ENCODE measurements at places on chromosomes 4 and X.

GRCh38 chrX:139200793-139201192, 329.7 kb upstream of the F9 start:
- DNase-seq = no peak

DNA sequence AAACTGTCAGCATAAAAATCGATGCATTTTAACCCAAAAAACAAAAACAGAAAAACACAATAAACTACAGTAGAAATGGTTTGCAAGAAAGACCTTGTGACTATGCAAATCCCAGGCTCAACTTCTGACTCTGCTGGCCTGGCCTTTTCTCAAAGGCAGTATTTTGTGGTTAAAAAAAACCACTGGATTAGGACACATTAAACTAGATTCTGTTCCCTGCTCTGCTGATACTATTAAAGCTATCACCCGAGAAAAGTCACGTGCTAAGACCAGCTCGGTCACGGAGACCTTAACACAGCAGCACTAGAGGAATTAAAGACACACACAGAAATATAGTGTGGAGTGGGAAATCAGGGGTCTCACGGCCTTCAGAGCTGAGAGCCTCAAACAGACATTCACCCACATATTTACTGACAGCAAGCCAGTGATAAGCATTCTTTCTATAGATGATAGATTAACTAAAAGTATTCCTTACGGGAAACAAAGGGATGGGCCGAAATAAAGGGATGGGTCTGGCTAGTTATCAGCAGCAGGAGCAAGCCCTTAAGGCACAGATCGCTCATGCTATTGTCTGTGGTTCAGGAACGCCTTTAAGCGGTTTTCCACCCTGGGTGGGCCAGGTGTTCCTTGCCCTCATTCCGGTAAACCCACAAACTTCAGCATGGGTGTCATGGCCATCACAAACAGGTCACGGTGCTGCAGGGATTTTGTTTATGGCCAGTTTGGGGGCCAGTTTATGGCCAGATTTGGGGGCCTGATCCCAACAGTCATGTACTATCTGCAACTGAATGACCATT, 16.1 kb downstream of the CBR4 start:
- no peak for DNase-seq

DNA sequence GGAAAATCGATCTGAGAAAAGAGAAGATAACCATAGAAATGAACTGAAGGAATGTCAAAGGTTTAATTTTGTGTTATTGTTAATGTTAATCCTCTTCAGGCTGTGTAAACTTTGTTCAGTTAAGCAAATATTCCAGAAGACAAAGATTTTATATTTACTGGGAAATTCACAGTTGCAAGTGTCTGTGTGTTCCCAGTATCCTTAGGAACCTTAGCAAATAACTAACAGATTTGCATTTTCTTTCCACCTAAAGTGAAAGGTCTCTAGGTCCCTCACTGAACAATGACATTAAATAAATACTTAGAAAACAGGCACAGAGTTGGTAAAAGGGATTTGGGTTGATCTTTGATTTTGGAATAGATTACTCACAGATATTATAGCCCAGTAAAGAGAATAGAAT, 324.7 kb downstream of the C4orf33 start:
- no peak for DNase-seq

DNA sequence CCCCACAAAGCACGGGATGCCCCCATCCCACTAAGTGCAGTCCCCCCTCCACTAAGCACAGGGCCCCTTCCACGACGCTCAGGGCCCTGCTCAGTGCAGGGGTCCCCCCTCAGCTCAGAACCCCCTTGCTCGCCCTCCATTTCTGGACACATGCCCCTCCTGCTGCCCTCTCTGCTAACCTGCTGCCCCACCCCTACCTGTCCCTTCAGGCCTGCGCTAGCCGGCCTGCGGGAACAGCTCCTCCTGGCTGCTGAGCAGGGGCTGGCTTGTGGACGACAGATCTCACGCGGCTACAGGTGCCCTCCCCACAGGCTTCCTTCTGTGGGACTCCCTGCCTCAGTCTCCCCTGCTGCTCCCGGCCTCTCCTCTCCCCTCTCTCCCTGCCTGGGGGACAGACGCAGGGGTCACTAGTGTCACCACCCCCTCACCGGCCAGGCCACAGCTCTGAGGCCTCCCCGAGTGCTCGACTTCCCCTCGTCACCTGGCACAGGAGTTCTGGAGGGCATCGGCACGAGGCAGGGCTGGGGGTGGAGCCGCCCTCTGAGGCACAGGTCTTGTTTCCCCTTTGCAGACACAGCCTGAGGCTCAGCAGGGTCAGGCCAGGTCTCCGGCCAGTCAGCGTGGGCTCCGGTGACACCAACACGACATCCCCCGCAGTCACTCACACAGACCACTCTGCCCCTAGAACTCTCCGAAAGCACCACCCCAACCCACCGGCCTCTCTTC, 21.6 kb downstream of the GAK start:
- DNase-seq = no peak

DNA sequence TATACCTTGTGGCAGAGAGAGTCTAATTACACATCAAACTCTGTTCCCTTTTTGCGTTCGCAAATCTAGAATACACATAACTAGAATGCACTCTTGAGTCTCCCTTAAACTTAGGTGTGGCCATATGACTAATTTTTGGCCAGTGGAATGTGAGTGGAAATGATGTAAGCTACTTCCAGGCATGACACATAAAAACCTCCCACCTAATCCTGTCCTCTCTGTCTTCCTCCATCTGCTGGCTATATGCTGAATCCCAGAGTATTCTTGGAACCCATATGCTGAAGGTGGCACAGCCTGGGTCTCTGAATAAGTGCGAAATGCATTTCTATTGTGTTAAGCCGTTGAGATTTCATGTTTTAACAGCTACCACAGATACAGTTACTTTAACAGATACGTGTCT, 269.9 kb upstream of the NRK start:
- no peak for DNase-seq

DNA sequence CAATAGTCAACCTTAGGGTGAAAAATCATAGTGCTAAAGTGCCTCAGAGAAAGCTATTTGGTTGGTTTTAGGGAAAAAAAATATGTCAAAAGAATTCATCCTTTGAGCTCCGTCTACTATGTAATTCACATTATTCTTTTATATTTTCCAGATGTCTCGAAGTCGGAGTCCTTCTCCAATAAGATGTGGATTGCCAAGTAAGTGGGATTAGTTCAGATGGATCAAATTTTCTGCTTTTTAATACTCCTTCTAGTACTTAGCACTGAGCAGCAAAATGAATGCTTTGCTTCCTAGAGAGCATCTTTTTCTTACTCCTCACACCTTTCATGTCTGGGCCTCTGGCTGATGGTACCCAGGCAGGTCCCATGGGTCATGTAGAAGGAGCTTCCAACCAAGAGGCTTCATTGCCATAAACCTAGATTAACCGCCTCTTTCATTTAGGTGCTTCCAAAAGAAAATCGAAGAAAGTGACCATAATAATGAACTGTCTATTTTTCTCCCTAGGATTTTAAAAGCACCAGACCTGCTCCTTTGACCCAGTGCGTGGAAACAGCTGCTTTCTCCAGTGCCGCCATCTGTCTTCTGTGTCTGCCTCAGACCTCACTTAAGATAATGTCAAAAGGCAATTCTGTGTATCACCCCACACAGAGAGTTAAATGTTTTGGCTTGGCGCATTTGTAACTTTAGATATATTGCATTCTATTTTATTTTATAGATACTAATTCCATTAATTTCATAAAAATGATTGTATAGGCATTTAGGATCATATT, 43.5 kb downstream of the SPATA18 start:
- DNase-seq = no peak

DNA sequence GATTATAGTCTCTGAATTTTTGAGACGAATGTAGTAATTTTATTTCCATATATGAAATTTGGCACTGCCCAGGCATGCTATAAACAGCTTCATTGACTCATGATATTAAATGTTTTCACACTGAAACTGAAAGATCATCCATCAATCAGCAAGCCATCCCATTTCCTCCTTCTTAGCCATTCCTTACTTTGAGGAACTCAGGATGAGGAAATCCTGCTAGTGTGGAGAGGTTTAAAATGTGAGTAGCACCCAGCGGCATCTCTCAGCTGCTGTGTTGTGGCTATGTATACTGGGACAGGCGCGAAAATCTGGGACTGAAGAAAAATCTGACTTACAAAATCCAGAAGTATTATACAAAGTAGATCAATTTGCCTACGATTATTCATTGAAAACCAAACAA, 52.1 kb downstream of the PTCHD1 start:
- DNase-seq = no peak

DNA sequence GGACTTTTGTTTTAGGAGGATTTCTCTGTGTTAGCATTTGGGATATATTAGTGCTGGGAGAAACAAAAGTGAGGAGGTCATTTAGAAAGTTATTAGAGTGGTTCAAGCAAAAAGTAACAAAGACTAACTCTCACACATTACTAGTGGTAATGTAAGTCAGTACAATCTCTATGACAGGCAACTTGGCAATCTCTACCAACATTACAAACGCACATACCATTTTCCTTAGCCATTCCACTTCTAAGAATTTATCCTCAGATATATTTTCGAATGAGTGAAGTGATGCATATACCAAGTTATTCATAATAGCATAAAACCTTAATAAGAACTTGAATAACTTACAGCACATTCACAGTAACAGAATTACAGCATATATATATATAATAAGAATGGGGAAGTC, 146.2 kb downstream of the PRSS12 start:
- DNase-seq = no peak

GRCh38 chr4:84647312-84647884, 64.5 kb downstream of the CDS1 start:
- no peak for DNase-seq

- no peak for DNase-seq
Observed at GRCh38 chr4:7418131-7418943, 16.4 kb downstream of the PSAPL1 start.

- DNase-seq = no peak
Observed at GRCh38 chr4:71195924-71196323, 142.9 kb upstream of the SLC4A4 start.

DNA sequence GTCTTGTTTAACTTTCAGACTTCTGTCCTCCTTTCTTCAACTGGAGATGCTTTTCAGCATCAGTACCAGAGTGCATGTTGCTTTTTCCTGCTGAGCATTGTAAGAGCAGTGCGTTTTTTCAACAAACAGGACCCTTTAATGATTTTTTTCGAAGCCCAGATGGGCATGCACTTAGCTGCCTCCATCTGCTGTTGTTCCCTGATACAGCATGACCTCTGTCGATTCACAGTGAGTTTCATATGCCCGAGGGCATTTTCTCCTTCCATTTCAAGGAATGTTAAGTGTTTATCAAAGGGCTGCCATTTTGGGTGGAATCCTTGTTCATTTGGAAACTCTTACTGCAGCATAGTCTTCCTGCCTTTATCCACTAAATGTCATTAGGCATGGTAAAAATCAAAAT, 428.6 kb downstream of the DTHD1 start:
- DNase-seq = no peak

- peak; percentile 36 for DNase-seq
Observed at GRCh38 chr4:22745234-22745633, 52.5 kb downstream of the GBA3 start.

DNA sequence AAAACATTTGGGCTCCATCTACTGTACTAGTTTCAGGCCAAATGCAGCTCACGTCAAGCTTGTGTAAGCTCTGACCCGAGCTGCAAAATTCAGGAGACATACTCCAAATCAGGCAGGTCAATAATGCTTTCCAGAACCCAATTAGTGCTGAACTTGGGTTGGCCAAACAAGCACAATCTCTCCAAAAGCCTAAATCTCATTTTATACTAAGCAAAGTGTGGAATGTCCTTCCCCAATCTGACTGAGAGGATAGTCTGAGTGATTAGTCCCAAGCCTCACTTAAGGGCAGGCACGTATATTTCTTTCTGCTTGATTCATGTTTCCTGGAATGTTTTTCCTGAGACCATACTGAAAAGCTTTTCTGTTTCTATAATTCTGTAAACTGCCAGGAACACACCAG, 79.9 kb downstream of the NKX6-1 start:
- no peak for DNase-seq

DNA sequence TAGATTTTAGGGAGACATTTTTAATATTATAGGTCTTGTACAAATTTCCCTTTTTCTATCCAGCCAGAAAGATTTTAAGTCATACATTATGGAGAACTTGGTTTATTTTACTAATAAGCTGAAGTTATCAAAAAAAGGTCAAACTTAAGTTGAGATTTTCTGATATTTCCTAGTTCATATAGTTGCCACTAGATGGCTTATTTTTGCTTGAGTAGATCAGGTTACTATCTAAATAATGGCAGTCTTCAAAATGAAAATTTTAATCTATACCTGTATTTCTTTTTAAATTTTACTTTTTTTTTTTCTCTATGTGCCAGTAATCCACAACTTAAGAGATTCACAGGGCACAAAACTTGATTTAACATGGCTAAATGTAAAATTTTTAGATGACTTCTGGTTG, 52.3 kb downstream of the USP9X start:
- peak; percentile 13 for DNase-seq

All from NCI-H1105 treated with DMSO at 0.1 percent for 48 hours (cell line).